ENCODE measurements at places on chromosomes 12 and 14.

GRCh38 chr12:70661466-70662161 is 24.4 kb upstream of the PTPRB start:
- no peak for DNase-seq

- no peak for DNase-seq
Measured at GRCh38 chr12:72300728-72301127, 28.6 kb downstream of the TRHDE start.

DNA sequence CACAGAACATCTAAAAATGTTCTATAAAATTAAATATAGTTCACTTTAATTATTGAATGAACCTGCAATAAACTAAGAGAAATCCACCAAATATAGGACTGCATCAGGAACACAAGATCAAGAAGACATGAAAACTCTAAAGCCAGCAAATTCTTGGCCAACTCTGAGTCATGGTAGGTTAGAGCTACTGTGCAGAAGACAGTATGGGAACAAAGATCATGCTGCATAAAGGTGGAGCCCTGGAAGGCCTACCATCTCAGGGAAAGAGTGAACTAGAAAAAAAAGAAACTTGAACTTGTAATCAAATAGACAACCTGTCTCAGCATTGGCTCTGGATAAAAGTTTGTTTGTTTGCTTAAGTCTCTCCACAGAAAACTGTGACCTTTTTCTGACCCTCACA is 66.9 kb upstream of the CNOT2 start:
- no peak for DNase-seq

- no peak for DNase-seq
Measured at GRCh38 chr12:80709811-80710726, 2.6 kb downstream of the MYF6 start.

- no peak for DNase-seq
Measured at GRCh38 chr12:52975204-52975603, 26.3 kb downstream of the KRT18 start.

DNA sequence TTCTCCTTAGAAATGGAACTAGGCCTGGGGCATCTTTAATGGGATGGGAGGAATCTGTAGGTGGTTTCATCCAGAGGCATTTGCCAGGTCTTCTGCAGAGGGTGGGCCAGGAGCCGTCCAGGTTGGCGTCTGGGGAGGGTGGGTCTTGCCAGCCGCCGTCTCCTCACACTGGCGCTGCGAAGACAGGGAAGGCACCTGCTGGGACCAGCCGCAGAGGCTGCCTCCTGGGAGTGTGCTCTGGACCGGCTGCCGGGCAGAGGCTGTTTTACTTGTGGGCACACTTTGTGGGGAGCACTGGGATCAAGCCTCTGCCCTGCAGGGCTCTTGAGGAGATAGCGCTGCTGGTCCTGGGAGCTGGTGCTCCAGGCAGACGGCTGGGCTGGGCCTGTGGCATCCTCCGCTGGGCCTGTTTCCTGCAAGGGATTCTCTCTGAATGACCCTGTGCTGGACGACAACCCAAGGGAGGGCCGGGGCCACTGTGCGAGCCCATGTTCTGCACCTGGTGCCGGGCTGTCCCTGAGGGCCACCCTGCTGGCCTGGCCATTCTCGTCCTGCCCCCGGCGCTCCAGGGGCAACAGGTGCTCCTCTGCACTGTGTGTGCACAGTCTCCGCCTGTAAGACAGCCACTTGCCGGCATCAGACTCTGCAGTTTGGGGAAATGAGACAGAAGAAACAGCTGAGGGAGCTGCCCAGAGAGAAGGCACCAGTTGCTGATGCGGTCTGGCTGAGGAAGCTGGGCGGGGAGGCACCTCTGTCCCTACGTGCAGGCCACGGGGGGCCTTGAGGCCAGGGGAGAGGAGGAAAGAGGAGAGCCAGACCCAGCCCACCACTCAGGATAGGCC is 10.0 kb upstream of the TEX22 start:
- DNase-seq, result no peak

GRCh38 chr12:95763809-95764253 is 26.7 kb downstream of the NTN4 start:
- no peak for DNase-seq

DNA sequence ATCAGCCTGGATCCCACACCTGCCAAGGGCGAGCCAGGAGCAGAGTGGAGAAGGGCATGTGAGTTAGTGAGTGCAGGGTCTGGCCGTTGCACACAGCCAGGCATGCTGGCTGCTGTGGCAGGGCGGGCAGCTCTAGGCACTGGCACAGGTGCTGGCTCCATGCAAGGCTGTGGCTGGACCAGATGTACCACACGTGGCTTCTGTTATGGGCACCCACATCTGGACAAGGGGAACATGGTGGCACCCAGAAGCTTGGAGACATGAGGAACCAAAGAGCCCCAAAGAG is 20.1 kb downstream of the SERPINA3 start:
- DNase-seq, result no peak

DNA sequence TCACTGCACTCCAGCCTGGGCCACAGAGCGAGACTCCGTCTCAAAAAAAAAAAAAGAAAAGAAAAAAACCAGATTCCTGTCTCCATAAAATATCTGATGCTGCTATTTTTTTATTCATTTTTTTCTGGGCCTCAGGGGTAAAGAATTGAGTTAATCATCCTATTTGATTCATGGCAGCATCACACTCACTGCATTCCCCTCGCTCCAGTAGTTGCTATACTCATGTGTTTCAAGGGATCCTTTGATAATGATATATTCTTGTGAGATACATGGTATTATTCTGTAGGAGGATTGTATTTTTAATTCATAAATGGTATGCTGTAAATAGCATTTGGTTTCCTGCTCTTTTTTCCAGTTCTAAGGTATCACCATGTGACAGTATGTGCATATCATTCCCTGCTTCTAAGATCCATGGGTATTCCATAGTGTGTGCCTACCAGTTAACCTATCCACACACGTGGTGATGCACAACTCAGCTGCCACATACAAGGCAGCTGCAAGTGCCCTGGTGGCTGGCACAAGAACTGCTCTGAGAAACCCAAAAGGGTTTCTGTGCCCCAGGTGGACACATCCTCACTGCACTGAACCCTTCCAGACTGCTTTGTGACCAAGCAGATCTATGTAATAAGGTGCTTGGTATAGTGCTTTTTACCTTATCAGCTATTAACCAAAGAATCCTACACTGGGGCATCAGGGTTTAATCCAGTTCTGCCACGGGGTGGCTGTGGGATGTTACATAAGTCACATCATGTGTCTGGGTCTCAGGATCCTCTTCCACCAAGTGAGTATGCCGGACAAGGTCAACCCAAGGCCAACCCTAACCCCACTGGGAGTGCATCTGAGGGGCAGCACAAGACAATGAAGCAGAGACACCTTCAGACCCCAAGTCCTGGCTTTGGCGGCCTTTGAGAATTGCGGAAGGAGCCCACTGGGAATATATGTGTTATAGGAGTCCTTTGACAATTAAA is 74.6 kb downstream of the ZFP36L1 start:
- no peak for DNase-seq

GRCh38 chr14:30621354-30621939 is 672 bp upstream of the SCFD1 start:
- DNase-seq, result no peak
